ENCODE measurements at places on chromosomes 6 and 20.

DNA sequence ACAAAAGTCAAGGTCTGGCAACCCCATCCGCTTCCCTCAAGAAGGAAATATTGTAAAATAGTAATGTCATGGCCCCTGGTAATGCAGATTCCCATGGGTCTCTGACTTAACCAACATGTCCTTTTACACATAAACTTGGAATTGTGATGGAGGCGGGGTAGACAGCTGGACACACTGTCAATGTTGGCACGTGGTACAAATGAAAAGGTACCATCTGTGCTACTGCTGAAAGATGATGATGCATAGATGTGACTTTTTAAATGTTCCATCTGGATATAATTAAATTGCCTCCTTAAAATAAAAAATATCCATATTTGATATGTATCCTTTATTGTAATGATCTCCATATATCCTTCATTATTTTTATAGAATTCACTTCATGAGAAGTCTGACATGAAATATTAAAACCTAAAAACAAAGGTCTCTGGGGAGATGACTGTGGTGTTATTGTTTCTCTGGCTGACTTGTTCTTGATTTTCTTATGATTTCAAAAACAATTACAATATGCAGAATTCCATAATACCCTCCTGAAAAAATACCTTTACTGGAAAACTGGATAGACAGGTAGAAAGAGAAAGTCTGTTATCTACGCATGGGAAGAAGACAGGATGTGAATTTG is 104.5 kb downstream of the MKKS start:
- no peak for DNase-seq

GRCh38 chr6:129317931-129318820 is 391.8 kb downstream of the ARHGAP18 start:
- DNase-seq: no peak

- DNase-seq: no peak
Measured at GRCh38 chr20:6311841-6312655, 189.2 kb upstream of the FERMT1 start.

GRCh38 chr20:23550227-23550626 is 18.1 kb downstream of the CST9L start:
- DNase-seq: no peak

GRCh38 chr6:14790976-14791375 is 454.9 kb upstream of the JARID2 start:
- DNase-seq: no peak

DNA sequence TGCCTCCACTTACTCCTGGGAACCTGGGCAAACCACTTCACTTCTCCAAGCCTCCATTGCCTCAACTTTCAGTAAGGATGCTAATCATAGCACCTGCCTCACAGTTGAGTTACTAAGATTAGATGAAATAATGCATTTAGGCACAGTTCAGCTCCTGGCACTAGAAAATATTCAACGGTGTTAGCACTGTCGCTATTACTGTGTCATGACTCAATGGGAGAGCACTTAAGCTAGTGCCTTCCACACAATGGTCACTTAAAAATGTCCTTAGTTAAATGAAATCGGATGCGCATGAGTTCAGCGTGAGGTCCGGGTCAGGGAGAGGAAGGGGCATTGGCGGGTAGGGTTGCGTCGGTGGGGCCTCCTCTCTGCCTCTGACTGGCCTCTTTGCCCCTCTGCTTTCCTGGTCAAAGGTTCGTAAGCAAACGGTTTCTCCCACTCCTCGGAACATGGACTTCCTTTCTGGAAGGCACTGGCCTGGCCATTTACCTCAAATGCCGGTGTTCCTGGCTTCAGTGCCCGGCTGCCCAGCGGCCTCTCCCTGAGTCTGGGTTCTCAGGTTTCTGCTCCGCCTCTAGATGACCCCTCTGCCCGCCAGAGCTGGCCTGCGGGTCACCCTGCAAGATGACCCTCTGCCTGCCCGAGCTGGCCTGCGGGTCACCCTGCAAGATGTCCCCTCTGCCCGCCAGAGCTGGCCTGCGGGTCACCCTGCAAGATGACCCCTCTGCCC is 123.8 kb upstream of the QKI start:
- no peak for DNase-seq

GRCh38 chr6:12228447-12229146 is 61.6 kb upstream of the EDN1 start:
- DNase-seq: no peak

- no peak for DNase-seq
Measured at GRCh38 chr20:23605867-23606651, at the start of gene CST9. Gene CST9, minus strand, starts transcription at chr20:23605917. Its CDS starts 53 bp downstream, at chr20:23605864.

DNA sequence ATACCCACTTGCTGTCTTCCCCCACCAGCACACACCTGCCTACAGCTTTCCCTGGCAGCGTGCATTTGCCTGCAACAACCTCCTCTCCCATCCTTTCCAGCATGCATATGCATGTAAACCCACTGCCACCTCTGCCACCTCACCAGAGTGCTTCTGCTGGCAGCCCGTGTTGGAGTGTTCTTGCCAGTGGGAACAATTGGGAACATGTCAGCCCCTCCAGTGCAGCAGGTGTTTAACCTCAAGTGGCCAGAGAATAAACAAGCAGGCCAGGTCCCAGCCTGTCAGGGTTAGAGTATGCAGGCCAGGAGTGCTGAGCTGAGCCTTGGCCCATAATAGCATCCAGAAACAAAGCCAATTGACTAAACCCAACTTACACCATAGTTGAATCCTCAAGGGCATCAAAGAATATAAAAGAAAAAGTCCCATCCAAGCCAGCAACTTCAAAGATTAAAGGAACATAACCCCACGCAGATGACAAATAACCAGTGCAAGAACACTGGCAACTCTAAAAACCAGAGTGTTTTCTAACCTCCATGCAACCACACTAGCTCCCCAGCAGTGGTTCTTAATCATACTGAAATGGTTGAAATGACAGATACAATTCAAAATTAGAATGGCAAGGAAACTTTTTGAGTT is 1212.1 kb upstream of the CITED2 start:
- DNase-seq: no peak

DNA sequence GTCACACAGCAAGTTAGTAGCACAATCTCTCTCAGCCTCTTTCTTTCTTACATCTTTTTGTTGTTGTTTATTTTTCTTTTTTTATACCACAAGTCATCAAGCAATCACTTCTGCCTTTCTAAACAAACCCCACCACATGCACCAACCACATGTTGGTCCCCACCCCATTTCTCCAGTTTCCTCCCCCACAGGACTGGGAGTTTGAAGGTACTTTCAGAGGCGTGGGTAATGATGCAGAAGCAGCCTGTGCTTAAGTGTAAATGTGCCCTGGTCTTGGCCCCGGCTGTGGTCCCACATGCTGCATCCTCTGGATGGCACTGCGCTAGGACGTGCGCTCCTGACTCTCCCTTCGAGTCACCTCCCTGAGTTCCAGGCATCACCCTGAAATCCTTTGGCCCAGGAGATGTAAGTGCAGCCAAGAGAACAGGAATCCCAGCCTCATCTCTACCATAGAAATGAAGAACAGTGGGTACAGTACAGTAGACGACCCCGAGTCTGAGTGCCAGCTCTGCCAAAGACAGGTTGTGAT is 5.7 kb downstream of the HCK start:
- no peak for DNase-seq

DNA sequence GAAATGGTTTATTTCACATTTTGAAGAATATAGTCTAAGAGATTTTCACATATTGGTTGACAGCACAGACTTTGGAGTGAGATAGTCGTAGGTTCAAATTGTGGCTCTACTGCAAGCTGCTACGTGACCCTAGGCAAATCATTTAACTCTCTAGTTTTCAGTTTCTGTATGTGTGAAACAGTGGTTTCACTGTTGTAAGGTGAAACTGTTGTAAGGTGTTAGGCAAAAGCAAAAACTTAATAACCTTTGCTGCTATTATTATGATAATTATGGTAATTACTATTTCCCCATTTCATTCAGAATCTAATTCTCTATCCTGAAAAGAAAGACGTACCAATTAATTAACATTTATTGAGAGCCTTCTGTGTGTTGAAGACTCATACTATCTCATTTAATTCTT is 144.2 kb downstream of the REV3L start:
- DNase-seq: no peak

DNA sequence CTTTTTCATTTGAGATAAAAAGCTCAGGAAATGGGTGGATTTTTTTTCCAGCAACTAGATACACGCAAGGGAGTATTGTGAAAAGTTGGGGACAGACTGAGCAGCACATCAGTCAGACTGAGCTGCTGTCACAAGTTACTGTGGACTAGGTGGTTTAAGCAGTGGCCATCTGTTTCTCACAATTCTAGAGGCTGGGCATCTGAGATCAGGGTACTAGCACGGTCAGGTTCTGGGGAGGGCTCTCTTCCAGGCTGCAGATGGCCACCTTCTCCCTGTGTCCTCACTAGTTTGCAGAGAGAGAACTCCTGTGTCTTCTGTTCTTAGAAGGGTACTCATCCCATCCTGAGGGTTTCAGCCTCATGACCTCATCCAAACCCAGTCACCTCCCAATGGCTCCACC is 178.3 kb downstream of the SYNDIG1 start:
- DNase-seq: no peak

DNA sequence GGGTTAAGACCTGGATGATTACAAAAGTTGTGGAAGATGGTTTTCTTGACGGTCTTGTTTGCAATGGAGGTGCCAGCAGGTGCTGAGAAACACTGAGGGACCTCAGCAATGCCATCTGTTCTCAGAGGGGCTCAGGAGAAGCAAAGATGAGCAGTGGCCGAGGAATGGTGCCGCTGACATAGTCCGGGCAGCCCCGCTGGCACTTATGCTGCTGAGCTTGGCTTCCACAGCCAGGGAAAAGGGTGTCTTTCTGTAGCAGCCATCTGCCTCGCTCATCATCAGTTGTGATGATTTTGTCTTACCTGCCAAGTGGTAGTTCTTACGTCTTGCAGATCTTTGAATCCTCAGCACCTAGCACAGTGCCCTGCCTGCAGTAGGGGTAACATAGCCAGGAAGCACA is 55.7 kb downstream of the PPP1R14C start:
- DNase-seq: no peak

- no peak for DNase-seq
Measured at GRCh38 chr20:10963717-10964266, 290.0 kb upstream of the JAG1 start.

DNA sequence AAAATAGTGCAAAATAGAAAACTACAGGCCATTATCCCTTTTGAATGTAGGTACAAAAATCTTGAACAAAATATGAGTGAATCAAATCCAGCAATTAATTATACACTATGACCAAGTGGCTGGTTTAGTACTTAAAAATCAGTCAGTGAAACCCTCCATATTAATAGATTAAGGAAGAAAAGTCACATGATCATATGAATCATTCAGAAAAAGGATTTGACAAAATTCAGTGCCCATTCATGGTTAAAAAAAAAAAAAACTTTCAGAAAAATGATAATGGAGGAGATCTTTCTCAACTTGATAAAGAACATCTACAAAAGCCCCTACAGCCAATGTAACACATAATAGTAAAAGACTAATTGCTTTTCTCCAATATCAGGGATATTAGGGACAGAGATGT is 75.0 kb downstream of the FAM120B start:
- no peak for DNase-seq

- DNase-seq: no peak
Measured at GRCh38 chr6:25449774-25450173, 170.6 kb downstream of the CARMIL1 start.

DNA sequence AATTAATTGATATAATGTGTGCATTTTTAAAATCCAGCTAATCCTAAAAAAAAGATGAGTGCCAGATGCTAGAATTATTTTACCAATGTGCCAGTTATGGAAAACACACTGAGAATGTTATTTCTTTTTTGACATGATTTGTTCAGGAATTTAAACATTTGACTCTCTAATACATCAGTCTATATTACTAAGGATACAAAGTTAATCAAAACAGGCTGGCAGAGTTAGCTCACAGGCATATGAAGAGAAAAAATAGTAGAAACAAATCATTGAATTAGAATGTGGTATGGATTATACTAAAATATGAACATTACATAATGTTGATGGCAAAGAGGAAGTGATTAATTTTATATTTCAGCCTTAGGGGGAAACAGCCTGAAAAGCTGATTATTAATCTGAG is 368.3 kb upstream of the GJE1 start:
- no peak for DNase-seq

- DNase-seq: no peak
Measured at GRCh38 chr6:28906669-28907068, 17.1 kb downstream of the TRIM27 start.

DNA sequence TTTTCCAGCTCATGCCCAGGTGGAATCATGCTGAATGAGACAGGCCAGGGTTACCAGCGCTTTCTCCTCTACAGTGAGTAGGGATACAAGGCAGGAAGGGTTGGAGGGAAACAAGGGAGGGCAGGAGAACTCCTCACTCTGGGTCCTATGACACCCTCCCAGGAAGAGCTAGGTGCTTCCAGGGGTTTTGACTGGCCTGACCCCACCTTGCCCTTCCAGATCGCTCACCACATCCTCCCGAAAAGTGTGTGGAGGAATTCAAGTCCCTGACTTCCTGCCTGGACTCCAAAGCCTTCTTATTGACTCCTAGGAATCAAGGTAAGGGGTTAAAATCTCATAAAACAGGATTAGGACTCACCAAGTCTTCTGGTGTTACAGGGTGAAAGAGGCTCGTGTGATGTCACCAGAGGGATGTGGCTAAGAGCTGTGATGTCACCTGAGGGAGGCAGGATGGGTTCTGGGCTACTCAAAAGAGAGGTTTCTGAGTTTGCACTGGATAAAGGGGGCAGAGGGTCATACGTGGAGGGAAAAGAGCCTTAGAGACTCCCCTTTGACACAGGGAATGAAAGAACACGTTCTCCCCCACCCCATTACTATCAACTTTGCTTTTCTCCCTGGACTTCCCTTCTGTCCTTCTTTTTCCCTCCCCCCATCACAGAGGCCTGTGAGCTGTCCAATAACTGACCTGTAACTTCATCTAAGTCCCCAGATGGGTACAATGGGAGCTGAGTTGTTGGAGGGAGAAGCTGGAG is 1.9 kb downstream of the APOM start:
- no peak for DNase-seq

- DNase-seq: no peak
Measured at GRCh38 chr6:121686611-121687023, 251.2 kb downstream of the GJA1 start.

DNA sequence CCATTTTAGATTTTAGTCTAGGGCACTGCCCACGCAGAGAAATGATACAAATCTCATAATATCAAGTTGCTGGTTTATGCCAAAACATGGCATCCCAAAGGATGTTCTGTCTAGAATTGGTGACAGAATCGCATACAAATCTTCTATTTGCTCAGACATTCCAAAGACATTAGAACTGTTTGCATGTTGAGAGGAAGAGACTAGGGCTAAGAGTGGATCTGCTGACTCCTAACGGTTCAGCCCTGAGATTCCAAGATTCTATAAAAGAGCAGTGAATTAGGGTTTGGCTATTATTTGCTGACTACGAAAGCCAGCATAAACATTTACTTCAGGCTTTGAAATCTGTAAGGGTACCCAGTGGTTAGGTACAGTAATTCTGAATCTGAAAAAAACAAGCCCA is 3.6 kb downstream of the EPB41L2 start:
- DNase-seq: no peak

DNA sequence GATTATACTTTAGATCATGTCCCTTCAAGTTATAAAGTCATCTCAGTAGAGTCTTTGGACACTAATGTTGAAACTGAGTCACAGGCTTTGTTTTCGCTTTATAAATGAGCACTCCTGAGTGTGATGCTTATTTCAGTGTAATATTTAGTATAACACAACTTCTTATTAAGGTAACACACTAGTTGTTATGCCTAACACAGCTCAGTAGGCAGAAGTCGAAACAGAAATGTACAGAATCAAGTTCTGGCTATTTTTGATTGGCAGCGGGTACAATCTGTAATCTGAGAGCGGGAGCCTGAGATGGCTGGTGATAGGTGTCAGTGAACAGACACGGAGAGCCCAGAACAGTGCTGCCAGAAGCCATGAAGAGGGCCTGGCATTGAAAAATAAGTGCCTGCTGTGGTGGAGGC is 11.4 kb downstream of the HECA start:
- DNase-seq: no peak
